ENCODE measurements at places on chromosomes 12 and 14.

- DNase-seq: no peak
Measured at GRCh38 chr12:119020406-119021360, 39.3 kb downstream of the SRRM4 start.

DNA sequence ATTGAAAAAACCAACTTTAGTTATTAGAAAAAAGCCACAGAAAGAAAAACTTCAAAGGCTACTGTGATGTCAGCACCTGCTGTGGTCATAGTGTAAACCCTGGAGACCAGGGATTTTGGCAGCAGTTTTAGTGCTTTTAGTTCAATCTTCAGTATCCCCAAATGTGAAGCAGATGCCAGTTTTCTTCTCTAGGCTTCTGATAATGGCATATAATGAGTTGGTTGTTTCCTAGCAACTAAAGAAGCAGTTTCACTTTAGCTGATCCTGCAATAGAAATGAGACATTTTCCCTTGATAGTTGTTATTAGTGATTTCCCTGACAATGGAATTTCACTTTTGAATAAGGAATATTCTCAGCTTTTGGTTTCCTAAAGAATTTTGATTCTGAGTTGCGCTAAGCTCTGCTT lies 131.2 kb downstream of the NUBPL start:
- no peak for DNase-seq

DNA sequence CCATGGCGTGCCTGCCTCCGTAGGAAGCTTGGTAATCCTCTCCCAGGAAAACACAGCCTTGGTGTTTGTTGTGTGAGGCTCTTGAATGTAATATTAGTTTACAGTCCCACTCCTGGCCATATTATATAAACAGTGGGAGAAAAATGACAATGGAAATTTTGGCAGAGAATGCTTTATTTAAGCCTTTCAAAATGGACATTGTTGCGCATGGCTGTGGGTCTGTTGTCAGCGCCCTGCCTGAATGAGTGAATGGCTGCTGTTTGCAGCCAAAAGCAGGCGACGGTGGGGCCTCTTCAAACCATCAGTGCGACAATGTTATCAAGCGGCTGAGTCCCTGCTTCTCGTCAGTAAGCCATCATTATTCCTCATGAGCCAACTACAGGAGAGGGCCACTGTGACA lies 201.8 kb upstream of the RMST start:
- no peak for DNase-seq

DNA sequence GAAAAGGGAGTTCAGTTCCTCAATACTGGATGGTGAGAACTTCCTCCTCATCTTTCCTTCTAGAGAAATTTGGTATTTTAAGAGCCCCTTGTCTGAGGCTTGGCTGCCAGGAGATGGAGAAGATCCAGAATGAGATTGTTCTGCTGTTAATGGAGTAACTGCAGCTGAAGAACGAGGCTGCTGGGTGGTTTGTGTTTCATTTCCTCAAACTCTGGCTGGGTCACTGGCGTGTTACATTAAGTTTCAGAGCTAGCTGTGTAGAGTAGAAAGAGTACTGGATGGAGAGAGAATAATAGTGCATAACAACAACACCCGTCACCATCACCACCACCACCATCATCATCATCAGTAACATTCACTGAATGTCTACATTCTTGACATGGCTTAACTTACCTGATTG lies 325.0 kb upstream of the TBX3 start:
- no peak for DNase-seq

GRCh38 chr12:92546635-92547348 lies 156.0 kb upstream of the PLEKHG7 start:
- DNase-seq: no peak

GRCh38 chr12:108853981-108854446 lies 3.4 kb downstream of the SSH1 start:
- DNase-seq: no peak

Data from keratinocyte (primary cell).